Right cardiac atrium (tissue), 5 donors: ENCODE measurements at places on chromosomes 4 and X. TPM values are rescaled to one million over a fixed set of nuclear protein-coding genes. Genes with fewer than 3 reads are reported as not detected.

CENPI gene
- total RNA-seq, result 0.31 TPM

SLC9B1 gene
- total RNA-seq, result 0.94 TPM

CACNA1F gene
- total RNA-seq, result 0.78 TPM

RPA4 gene
- total RNA-seq, result 0.45 TPM

CCDC110 gene
- total RNA-seq, result 2.3 TPM

NXF3 gene
- total RNA-seq, result 1.2 TPM

DAPP1 gene
- total RNA-seq, result 0.42 TPM

ADAMTS3 gene
- total RNA-seq, result 2.2 TPM

CPEB2 gene
- 15.2 TPM for total RNA-seq

NMU gene
- not detected for total RNA-seq

TMPRSS11F gene
- total RNA-seq, result not detected

SUPT20HL1 gene
- total RNA-seq, result not detected

POU3F4 gene
- total RNA-seq, result not detected

OTC gene
- total RNA-seq, result 1.1 TPM

DRP2 gene
- total RNA-seq, result 0.03 TPM

ERCC6L gene
- total RNA-seq, result 0.11 TPM

PDK3 gene
- total RNA-seq, result 26.4 TPM

EGFL6 gene
- total RNA-seq, result not detected

LDB2 gene
- total RNA-seq, result 66.8 TPM

CXCL3 gene
- total RNA-seq, result 0.88 TPM

LRCH2 gene
- total RNA-seq, result 8.5 TPM

NKX3-2 gene
- total RNA-seq, result not detected

NR3C2 gene
- 27.9 TPM for total RNA-seq

USP53 gene
- total RNA-seq, result 51.6 TPM

GSX2 gene
- total RNA-seq, result not detected

EMCN gene
- 41.5 TPM for total RNA-seq

TEC gene
- total RNA-seq, result 2.1 TPM

FAM47A gene
- not detected for total RNA-seq

CABS1 gene
- not detected for total RNA-seq

CT45A3 gene
- not detected for total RNA-seq

GAGE2A gene
- not detected for total RNA-seq

RAB40AL gene
- not detected for total RNA-seq
